Epithelial cell of esophagus (primary cell): ENCODE measurements at places on chromosomes 1 and 21.

DNA sequence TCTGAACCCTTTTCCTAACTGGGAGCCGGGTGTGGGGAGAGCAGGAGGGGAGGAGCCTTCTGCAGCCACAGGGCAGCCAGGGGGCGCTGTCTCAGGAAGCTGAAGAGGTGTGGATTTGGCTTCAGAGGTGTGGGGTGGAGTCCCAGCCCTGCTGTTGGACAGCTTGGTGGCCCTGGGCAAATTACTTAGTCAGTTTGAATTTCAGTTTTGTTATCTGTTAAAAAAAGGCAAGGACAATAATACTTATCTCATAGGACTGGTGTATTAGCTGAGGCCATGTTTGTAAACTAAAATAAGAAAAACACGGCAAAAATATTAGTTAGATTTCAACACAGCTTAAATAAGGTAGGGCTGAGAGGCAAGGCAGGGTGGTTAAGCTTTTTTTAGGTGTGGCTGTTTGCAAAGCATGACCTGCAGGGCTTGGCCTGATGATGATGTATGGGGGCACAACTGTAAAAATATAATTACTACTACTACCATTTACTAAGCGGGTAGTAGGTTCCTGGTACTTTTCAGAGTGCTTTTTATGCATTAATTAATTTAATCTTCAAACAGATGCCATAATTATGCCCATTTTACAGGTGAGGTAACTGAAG lies 111.8 kb downstream of the PLXNA2 start:
- peak; percentile 87 for DNase-seq

GRCh38 chr1:56654126-56654923 lies 9.2 kb downstream of the PRKAA2 start:
- DNase-seq, result no peak

DNA sequence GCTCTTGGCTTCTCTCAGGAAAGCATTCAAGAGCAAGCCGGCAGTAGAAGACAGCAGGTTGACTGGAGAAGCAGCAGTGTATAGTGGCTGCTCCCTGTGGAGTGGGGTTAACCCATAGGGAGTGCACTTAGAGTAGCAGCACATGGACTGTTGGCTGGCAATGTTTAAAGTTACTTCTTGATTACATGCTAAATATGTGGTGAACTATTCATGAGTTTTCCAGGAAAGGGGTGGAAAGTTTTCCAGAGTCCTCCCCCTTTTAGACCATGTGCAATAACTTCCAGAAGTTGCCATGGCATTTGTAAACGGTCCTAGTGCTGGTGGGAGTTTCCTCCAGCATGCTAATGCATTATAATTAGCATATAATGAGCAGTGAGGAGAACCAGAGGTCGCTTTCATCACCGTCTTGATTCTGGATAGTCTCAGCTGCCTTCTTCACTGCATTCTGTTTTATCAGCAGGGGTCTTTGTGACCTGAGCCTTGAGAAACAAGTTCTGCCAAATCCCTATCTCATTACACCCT lies 131.8 kb downstream of the CCDC185 start:
- DNase-seq, result no peak

GRCh38 chr1:237671262-237671661 lies 219.5 kb downstream of the ZP4 start:
- no peak for DNase-seq

DNA sequence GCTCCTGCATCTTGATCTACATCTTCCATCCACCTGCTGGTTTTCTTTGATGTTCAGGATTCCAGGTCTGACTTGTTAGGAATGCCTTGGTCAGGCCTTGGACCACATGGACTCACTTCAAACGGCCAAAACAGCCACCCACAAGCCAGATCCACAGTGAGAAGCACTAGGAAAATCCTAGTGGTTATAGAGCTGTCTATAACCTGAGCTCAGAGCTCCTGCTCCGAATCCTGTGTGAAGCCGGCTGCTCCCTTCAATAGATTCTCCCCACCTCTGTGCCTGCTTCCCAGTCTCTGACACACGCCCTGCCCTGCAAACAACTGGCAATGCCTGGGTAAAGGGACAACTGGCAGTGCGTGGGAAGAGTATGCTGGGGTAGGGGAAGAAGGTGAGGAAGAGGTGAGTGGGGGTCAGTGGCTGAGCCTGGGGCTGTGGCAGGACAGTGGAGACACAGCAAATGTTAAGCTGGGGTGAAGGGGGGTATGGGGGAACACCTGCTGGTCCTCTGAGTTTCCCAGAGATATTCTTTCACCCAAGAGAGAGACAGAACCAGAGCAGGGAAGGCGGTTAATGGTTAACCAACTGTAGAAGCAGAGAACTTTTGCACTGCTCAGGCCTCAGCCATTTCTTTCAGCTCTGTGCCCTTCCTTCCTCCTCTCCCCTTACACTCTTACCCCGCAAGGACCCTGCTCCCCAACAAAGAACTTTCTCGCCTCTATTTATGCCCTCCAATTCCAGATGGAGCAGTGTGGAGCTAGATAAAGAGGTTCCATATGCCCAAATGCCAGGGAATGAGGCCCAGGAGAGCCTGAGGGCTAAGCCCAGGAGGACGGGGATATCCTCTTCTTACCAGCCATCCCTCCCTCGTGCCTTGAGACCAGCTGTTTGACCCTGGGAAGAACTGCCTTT lies 4.5 kb downstream of the PLXNA2 start:
- no peak for DNase-seq
